NCI-H187 (cell line): ENCODE measurements at places on chromosomes 11 and 22.

DNA sequence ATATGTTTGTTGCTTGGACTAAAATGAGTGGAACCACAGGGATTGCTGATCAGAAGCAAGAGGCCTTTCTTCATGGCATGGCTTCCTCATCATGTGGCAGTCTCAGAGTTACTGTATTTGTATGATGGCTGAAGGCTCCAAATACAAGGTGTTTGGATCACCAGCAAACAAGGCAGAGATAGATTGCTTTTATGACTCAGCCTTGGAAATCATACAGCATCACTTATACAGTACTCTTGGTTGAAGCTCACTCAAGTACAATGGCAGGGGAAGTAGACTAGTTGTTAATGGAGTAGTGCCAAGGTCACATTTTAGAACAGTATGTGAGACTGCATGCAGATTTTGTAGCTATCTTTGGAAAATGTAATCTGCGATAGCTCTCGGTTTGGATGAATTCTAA lies 16.6 kb downstream of the CAPRIN1 start:
- no peak for DNase-seq

GRCh38 chr11:102361086-102362031 lies 14.3 kb downstream of the BIRC2 start:
- no peak for DNase-seq

DNA sequence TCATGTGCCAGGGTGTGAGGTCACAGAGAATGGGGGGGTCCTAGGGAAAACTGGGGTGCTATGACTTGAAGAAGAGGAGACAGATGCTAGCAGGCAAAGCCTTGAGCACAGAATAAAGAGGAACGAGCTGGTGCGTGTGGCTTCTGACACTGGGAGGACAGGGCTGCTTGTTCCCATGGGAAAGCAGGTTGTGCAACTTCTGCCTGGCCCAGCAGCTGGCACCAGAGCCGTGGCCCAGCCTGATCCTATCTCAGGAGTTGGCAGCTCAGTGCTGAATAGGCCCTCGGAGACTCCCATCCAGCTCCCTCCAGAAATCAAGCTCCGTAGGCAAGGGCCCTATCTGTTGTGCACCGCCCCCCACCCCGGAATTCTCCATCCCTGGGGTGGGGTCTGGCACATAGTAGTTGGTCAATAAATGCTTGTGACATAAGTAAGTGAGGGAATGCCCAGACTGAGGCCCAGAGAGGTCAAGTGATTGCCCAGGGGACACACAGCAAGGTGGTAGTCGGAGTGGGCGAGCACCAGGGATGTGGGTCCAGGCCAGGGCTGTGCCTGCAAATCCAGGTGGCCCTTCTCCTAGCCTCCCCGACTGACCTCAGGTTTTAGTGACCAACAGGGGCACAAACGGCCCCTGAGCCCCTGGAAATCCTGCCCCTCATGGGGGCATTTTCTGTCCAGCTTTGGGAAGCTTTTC lies 19.5 kb upstream of the FADD start:
- DNase-seq, result no peak

DNA sequence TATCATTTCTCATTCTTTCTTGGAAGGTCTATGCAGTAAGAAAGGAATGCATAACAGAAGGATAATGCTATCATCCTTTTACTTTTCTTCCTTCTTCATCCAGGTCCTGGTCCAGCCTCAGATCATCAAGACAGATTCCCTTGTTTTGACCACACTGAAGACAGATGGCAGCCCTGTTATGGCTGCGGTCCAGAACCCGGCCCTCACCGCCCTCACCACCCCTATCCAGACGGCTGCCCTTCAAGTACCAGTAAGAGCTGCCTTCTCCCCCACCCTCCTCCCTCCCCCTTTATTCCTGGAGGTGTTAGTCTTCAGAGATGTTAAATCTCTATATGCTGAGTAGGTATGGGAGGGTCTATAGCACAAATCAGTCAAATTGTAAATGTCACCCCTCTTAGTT lies 37.9 kb downstream of the SREBF2 start:
- no peak for DNase-seq

GRCh38 chr11:1997755-1998154 lies at the start of gene H19:
Gene H19 (minus strand): TSS chr11:1997842.
- no peak for DNase-seq

- no peak for DNase-seq
Observed at GRCh38 chr11:133898770-133899115, 53.4 kb upstream of the SPATA19 start.

GRCh38 chr11:75198278-75198973 lies 42.1 kb upstream of the TPBGL start:
- DNase-seq, result no peak

- no peak for DNase-seq
Observed at GRCh38 chr11:48078689-48079088, 98.3 kb downstream of the PTPRJ start.

DNA sequence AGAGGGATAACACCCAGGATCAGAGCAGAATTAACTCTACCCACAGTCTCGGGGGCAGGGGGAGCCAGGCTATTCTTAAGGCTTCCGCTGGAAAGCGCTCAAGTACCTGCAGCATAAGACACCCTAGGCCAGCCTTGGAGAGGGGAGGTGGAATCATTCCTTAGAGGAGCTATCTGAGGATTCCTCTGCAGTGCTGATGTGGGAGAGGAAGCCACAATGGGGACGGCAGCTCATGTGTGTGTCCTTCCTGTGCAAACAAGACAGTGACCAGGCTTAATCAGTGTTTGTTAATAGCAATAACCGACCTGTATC lies 382.2 kb upstream of the CADM1 start:
- peak; percentile 44 for DNase-seq

DNA sequence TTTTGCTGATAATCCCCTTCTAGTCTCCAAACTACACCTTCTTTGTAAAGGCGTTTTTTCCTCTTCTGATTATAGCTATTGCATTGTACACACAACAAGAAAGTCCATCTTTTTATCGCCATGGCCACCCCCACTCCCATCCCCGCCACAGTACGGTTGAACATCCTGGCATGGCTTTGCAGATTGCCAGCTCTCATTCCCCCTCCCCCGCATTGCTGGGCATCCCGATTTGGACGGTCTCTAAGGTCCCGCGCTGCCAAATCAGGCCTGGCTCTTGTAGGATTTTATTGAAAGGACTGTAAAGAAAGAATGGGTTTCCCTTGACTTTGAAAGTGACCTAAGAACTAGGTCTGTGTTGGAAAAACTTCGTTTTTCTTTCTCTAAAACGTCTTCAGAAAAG lies 916 bp upstream of the SLC6A5 start:
- DNase-seq, result no peak

DNA sequence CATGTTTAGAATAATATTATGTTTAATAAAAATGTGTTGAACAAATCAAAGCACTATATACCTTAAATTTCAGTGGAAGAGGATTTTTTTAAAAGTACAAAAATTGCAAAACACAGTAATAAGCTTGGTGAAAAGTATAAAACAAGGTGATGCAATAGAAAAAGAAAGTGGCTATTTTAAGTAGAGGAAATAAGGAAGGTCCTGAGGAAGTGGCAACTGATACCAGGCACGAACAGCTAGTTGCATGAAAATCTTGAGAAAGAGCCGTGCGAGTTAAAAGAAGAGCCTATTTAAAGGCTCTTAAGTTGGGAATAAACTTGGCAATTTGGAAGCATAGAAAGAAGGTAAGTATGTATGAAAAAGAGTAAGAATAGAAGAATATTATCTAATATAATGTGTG lies 1679.3 kb downstream of the LRRC4C start:
- DNase-seq, result no peak

DNA sequence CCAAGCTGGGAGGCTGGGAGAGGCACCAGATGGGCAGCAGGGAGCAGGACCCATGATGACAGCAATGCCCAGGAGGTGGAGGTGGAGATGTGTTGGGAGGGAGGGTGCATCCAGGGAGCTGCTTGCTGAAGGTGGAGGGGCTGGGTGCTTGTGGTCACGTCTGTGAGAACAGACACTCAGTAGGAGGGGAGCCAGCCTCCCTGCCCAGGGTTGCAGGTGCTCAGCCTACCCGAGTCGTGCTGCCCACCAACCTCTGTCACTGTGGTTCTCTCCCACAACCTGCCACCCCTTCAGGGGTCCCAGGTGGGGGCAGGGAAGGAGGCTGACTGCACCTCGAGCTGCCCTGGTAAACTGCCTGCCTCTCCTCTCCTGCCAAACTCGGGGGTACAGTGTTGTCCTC lies 5.5 kb downstream of the PRDX5 start:
- no peak for DNase-seq

GRCh38 chr11:9827708-9828107 lies 163.8 kb downstream of the SWAP70 start:
- no peak for DNase-seq

GRCh38 chr11:15859411-15859810 lies 496.9 kb downstream of the SOX6 start:
- no peak for DNase-seq

- no peak for DNase-seq
Observed at GRCh38 chr11:104663190-104664140, 234.8 kb downstream of the CASP12 start.

DNA sequence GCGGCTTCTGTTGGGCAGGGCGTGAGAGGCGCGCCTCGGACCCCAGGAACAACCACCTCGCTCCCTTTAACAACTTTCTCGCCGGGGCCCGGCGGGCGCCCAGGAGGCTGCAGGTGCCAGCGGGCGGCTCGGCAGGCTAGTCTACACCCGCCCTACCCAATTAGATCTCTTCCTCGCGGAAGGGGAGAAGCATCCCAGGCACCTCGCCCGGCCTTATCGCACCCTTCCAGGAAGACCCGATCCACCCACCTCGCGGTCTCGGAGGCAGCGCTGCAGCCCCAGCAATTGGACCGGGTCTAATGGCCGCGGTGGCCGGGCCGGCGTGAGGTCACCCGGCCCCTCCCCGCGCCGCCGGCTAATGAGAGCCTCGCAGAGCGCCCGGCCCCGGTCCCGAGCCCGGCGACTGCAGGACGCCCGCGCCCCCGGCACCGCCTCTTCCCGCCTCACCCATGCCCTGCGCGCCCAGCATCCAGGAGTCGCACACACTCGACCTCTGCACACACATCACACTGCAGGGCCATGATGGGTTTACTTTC lies at the start of gene PLAAT3:
Gene PLAAT3 (minus strand): TSS at position 298 of the 536 bp plus-strand sequence. CDS start 419 bp downstream, outside the sequence.
- DNase-seq, result peak; percentile 19

DNA sequence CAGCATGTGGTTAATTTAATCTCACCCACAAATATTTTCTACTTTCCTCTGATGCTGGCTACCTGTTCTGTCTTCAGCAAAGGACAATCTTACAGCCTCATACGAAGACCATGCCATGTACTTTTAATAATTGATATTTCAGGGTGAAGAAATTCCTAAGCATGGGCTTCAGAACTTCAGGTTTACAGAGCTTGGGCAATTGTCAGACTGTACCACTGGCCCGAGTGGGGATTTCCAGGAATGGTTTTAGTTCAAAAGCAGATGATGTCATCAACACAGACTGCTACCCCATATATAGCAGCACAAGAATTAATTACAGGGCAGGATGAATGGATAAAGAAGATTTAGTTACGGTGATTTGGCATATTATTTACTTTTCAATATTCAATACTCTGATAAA lies 171.8 kb downstream of the ETS1 start:
- DNase-seq, result no peak

- DNase-seq, result no peak
Observed at GRCh38 chr22:37994049-37994448, 9.7 kb upstream of the SOX10 start.

DNA sequence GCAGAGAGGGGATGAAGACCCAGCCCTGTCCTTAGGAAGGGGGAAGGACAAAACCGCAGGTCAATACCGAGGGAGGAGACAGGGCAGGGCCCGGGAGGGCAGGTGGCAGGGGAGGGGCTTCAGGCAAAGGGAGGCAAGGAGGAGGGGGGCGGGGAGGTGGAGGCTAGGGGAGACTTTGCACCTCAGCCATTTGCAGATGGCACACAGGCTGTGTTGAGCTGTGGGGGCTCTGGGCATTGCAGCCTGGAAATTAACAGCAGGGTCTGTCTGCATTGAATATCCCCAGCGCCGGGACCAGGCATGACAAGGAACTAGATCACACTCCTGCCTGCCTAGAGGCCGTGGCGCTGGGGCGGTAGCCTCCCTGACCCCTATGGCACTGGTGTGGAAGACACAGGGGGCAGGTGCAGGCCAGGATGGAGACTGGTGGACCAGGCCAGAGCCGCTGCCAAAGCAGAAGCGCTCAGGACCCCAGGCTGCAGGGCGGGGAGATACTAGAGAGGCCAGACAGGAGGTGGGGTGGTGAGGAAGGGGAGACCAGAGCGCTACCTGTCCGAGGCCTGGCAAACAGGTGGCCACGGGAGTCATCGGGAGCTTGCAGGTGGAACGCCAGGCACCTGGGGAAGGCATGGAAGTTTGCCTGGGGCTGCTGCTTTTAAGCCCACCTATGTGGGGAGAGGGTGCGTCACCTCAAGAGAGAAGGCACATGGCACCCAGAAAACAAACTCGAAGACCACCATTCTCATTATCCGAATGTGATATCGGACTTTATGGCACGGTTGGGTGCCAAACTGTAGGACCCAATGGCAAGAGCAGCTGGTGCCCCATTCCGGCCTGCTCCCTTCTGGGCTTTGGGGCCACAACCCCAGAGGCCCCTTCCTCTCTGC lies 11.5 kb downstream of the CBX6 start:
- no peak for DNase-seq

DNA sequence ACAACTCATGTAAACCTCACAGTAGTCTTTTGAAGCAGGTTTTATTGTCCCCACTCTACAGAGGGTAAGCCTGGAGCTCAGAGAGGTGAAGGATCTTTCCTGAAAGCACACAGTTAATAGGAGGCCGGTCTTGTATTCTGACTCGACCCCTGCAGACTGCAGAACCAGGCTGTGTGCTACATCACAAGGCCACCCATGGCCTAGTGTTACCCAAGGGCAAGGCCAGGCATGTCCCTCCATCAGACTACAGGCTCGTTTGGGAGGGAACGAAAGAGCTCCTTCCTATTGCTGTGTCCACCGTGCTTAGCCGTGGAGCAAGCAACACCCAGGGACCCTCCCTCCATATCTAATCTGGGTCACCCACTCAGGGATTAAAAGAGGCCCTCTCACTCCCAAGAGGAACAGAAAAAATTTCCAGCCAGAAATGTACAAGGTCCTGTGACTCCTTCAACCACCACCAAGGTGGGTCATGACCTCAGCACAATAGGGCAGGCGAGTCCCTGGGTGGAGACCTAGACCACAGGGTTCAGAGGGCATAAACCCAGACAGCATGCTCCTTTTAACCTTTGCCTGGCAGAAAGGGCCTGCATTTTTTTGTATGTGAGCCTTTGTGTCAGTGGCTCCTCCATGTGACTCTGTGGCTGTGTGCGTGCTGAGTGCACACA lies 6.3 kb upstream of the SMIM35 start:
- DNase-seq, result no peak

DNA sequence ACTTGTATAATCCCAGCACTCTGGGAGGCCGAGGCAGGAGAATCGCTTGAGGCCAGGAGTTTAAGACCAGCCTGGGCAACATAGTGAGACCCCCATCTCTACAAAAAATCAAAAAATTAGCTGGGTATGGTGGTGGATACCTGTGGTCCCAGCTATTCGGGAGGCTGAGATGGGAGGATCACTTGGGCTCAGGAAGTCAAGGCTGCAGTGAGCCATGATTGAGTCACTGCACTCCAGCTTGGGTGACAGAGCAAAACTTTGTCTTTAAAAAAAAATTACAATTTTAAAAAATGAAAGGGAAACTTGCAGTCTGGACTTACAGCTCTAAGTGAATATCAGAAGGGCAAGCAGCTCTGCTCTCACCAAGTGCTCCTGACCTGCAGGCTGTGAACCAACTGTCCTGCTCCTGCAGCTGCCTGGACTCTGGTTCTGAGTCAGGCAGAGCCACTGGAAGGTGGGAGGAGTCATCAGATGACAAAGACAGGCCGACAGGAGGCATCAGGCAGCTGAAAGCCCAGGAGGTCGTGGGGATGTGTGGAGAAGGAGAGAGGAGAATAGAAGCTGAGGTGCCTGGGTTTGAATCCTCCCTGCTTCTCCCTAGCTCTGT lies 9.6 kb downstream of the SMTNL1 start:
- no peak for DNase-seq
